ENCODE measurements at places on chromosomes 3 and 15.

DNA sequence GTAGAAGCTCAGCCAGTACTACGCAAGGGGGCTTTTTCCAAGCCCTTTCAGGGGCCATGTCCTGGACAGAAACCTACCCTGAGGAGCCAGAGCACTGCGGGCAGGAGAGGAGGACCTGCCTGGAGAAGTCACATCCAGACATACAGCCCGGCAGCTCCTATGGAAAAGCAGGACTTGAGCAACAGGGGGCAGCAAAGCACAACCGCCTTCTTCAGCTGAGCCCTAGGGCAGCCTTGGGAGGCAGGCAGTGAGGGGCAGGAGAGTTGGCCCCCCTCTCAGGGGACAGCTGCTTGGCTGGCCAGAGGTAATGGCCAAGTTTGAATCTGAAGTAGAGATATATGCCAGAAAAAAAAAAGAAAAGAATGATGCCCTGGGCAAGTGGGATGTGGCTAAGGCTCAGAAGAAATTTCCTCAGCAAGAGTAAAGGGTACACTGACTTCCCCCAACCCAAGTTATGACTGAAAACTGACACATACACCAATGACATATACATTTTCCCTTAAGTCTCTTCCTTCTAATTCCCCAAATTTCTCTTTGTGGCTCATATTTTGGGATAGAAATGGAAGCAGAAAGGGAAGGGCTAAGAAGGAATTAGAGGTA, 56.9 kb downstream of the CYP19A1 start:
- peak; percentile 68 for DNase-seq

DNA sequence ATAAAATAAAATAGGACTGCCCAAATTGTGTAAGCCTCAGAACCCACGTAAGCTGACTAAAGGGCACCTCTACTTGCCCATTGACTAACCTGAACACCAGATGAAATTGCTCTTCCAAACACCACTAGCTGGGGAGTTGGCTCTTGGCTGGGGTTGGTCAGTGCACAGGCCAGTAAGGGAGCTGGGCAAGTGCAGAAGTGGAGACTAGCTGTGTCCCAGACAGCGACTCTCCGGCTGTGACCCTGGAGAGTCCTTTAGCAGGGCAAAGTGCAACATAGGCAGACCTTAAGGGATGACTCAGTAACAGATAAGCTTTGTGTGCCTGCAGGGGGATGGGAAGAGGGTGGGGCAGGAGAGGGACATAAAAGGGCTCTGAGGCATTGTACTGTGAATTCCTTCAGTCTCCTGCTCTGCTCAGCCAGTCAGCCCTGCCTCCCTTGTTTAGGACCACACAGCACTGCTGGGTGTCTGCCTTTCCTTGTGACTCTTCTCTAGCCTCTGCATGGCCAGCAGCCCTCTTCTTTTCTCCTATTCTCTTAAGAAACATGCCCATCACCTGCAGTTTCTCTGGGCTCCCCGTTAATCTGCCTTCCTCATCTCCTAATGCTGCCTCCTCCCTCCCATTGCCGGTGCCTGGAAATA, 13.2 kb downstream of the NR1I2 start:
- DNase-seq, result peak; percentile 49

- peak; percentile 79 for DNase-seq
These were observed 111.0 kb upstream of the KLF13 start for GRCh38 chr15:31215490-31216214.

DNA sequence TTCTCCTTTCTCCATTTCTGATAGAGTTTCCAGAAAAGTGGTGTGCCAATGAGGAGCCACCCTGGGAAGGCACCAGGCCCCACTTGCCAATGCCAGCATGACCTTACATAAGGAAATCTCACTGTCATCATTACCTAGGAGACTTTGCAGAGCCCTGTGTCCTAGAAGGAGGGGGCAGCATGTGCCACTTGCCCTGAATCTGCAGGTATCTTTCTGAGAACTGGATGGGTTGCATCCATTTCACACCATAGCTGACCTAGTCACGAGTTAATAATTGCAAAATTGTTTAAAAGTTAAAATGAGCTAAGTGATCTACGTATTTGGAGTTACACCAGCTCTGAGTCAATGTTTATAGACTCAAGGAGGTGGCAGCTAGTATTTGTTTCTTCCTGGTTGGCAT, 14.3 kb downstream of the CA12 start:
- DNase-seq, result no peak

Data from SJCRH30 (cell line).